ENCODE measurements at places on chromosomes 6 and 20.

DNA sequence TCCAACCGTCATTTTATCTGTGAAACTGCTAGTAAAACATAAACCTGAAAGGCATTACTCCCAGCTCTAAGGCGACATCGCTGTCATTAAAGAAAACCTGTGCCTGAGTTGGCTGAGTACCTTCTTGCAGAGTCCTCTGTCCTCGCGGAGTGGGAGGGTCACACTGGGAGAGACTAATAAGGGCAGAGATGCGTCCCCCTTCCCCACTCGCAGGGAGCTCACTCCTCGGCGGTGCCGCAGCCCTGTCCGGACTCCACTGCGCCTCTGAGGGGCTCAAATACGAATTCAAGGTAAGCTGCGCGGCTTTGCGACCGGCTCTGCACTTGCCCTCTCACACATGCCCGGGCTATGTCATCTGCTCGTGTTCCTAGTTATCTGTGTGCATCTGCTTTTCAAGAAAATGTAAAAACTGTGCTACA, at the start of gene COL19A1:
TSS of gene COL19A1 (plus strand) at position 206 of the 419 bp plus-strand sequence. CDS start 13,012 bp downstream, outside the sequence.
- no peak for DNase-seq

GRCh38 chr6:1395941-1396908, 6.8 kb downstream of the FOXF2 start:
- DNase-seq, result no peak

- no peak for DNase-seq
Measured at GRCh38 chr20:8390037-8390433, 258.0 kb downstream of the PLCB1 start.

DNA sequence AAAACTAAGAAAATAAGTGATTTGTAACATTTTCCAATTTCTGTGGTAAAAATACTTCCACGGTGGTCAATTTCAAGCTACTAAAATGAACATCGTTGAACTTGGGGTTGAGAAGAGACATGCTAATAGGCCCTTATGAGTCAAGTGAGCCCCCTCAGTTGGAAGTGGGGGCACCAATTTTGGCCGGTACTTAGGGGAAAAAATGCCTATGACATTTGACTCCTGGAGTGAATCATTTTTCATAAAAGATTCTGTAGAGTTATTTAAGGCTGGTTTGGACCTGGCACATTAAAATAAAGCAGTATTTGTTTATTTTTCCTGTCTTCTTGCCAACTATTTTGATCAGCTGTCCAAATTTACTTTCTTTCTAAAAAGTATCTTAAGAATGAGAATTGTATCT, 32.4 kb upstream of the CAP2 start:
- DNase-seq, result no peak

- DNase-seq, result no peak
Measured at GRCh38 chr20:753136-753535, 15.2 kb downstream of the SLC52A3 start.

DNA sequence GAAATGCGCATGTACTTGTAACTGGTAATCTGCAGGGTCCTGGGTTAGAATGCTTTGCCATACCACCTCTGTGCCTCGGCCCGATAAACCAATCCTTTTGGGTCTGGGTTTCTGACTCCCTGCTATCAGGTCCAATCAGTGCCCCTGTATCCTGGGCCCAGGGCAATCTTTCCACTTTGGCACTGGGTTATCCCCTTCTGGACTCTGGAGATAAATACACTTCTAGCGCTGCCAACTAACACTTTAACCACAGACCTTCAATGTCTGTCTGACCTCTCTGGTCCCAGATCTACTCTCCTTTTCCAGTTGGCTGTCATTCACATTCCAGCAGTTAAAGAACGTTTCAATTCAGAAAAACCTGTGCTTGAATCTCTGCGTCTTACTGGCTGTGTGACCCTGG, 55.3 kb downstream of the DNAAF9 start:
- no peak for DNase-seq

DNA sequence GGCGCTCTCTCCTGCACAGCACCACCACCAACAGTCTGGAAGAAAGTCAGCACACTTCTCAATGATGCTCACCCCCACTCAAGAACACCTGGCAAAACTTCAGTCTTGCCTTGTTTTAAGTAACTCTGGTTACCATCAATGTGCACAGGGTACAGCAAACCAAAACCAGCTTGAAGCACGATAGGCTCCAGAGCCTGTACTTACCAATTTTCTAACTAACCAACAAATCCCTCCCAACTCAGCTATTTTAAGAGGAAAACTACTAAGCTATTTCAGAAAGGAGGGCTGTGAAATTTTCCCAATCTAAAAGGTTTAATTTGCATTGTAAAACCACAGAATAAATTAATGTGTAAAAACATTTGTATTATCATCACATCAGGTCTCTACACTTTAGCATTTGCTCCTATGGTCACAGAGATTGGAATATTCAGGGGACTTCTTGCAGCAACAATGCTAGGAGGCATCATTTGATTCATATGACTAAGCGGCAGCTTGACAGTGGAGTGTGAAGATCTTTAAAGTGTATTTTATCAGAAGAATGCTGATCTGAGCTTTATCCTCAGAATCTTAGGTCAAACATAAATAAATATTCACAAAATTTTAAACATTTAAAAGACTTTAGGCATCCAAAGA, 82.8 kb downstream of the RALGAPA2 start:
- no peak for DNase-seq

- DNase-seq, result no peak
Measured at GRCh38 chr6:2309122-2309521, 63.7 kb upstream of the GMDS start.

DNA sequence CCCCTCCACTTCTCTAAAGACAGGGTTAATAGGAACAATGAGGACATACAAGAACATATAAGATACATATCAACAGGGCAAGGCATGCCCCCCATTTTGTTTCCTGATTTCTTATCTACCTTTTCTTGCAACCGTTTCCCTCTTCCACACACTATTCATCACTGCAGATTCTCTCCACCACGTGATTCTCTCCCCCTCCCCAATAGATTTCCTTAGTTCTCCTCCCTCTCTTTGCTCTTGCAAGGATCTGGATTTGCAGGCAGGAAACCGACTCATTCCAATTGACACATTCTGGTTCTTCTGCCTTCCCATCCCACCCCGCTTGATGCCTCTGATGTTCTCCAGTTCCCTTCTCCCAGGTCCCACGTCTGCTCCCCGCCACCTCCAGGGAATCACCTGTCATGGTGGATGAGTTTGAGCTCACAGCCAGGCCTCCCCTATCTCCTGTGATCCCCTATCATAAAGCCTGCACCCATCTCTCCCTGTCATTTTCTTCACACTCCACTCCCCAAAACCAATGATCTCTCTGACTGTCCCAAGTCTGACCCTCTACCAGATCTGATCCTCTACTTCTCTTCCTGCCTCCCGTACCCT, 7.5 kb downstream of the GABBR1 start:
- DNase-seq, result no peak

GRCh38 chr20:41786158-41786557, 168.0 kb upstream of the CHD6 start:
- no peak for DNase-seq

GRCh38 chr20:63323357-63323981, 30.5 kb downstream of the COL20A1 start:
- no peak for DNase-seq

- DNase-seq, result no peak
Measured at GRCh38 chr6:39446909-39447308, 124.4 kb upstream of the KCNK16 start.

- no peak for DNase-seq
Measured at GRCh38 chr6:154882107-154882506, 113.0 kb upstream of the TIAM2 start.

GRCh38 chr6:28336284-28337120, 554 bp upstream of the ZSCAN31 start:
- no peak for DNase-seq

GRCh38 chr6:91278416-91278815, 691.5 kb upstream of the MAP3K7 start:
- no peak for DNase-seq

- peak; percentile 77 for DNase-seq
Measured at GRCh38 chr20:34215711-34216381, 25.4 kb upstream of the ASIP start.

GRCh38 chr20:33015114-33015484, 7.6 kb downstream of the BPIFB2 start:
- no peak for DNase-seq

GRCh38 chr6:11992086-11992485, 20.0 kb upstream of the HIVEP1 start:
- no peak for DNase-seq

DNA sequence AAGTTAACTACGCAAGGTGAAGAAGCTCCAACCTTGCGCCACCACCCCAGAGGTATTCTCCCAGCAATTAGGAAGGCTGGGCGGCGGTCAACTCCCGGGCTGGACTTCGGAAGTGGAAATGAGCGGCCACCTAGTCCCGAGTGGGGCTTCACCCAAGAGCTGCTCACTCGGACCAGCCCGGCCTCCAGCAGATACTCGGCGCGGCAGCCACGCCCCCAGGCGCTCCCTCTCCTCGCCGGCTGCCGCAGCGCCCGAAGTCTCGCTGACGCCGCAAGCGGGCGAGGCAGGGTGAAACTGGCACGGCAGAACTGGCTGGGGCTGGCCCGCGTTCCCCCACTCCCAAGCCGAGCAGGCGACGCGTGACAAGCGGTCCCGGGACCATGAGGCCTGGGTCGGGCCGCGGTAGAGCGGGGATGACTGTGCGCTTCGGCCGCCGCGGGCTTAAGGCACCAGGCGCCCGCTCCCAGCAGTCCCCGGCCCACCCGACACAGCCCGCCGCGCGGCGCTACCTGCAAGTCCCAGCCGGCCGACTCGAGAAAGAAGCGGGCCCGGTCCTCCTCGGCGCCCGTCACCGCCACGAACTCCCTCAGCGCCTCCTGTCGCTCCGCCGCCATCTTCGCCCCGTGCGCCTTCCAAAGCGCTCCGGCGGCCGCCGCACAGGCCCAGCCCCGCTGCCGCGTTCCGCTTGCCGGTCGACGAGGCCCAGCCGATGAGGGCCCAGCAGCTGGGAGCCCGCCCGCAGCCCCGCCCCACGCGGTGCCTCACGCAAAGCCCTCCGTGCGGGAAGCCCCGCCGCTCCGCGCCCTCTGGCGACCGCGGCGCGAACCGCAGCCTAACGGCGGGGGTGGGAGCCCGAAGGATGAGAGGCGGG, at the start of gene NSFL1C:
TSS of gene NSFL1C (minus strand) at position 639 of the 871 bp plus-strand sequence. CDS start at position 614, 25 bp downstream.
- DNase-seq, result peak; percentile 92

DNA sequence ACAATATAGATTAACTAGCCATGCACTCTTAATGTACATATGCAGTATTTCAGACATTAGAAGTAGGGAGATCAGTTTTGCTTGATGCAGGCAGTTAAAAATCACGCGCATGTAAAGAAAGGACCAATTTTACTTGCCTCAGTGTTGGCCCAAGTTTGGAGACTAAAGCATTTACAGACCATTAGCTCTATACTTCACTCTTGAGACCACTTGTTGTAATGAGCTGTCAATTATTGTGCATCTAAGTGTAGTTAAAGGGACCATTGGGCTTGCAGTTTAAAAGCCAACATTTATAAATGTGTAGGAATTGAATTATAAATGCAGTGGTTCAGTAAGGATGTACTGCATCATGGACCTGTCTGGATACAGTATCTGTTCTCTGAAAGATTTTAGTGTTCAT, 53.7 kb downstream of the PLCB4 start:
- no peak for DNase-seq

DNA sequence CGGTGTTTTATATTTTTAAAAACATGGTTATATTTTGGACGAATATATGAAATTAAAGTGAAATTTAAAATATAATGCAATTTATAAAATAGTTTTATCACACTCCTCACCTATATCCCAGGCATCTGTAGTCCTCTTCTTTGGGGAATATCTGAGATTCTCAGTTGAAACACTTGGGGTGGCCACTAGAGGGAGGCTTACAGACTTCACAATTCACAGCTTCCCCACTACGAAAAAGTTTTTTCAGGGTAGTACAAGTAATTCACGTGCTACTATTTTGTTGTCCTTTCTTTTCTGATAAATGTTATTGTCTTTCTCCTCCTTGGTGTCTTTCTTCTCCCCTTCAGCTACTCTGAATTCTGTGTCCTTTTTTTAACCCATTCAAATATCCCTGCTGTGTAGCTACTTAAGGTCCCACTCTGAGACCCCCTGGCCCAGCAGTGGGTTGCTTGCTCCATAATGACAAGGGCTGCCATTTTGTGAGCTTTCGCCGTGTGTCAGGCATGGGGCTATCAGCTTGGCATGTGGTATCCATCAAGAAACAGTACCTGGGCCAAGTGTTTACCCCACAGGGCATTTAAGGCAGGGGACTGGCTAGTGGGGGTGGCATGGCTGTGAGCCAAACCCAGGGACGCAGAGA, 43.6 kb upstream of the PHACTR3 start:
- peak; percentile 13 for DNase-seq

DNA sequence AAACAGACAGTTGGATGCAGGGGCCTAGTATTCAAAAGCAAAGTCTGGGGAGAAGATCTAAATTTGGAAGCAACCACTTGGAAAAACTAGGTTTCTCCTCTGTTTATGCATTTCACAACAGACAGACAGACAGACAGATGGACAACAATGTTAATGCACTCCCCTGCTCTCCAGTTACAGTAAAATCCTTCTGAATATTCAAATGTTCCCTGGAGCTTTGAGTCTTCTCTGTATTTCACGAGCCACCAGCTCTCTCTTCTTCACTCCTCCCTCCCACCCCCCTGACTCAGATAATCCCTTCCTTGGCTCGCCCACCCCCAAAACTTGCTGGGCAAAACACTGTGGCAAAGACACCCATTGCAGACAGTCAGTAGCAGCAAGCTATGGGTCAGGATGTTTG, 129.3 kb upstream of the TOP1 start:
- DNase-seq, result no peak

GRCh38 chr6:6495851-6496250, 92.7 kb upstream of the LY86 start:
- no peak for DNase-seq

GRCh38 chr20:37303637-37304036, 14.2 kb downstream of the MANBAL start:
- DNase-seq, result no peak

- DNase-seq, result no peak
Measured at GRCh38 chr20:48558906-48559305, 268.9 kb downstream of the PREX1 start.
